Adrenal gland (tissue), 19 donors: ENCODE measurements at places on chromosomes 12 and 14.

GRCh38 chr14:68576031-68576430, 216.8 kb downstream of the ZFP36L1 start:
- DNase-seq = no peak

- DNase-seq = no peak
Measured at GRCh38 chr12:49223590-49224369, 34.9 kb upstream of the TUBA1A start.

DNA sequence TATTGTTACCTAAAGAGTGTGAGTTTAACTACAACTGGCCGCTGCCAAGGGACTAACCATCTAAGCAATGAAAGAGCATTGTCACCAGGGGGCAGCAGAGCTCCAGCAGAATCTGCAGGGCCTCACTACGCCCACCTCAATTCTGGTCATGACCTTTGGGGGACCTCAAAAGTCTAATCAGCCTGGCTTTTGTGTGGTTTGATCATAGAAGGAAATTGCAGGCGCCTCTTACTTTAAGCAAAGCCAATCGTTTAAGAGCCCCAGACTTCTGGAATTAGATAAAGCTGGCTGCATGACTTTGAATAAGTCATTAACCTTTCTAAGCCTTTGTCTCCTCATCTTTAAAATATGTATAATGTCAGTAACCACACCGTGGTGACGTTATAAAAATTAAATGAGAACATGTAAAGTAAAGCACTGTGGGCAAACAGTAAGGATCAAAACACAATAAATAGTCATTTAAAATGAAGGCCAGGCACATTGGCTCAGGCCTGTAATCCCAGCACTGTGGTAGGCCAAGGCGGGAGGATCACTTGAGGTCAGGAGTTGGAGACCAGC, 58.6 kb downstream of the TBX3 start:
- DNase-seq = peak; percentile 76

GRCh38 chr14:100750762-100751699, 24.3 kb downstream of the DLK1 start:
- DNase-seq = peak; percentile 13

- no peak for DNase-seq
Measured at GRCh38 chr14:51849097-51849496, 11.3 kb upstream of the GNG2 start.

DNA sequence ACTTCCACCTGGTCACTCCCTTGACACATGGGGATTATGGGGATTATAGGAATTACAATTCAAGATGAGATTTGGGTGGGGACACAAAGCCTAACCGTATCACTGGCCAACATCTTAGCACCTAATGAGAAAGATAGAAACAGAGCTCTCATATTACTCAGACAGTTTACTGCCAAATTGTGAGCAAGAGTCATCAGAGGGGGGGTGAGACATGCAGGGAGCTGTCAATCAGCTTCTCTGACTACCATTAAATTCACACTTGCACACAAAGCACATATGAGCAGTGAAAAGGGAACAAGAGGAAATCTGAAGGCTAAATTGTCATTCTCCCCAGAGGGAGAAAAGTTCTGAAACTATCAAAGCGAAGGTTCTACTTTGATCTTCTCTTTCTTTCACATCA, 78.1 kb upstream of the GRIN2B start:
- DNase-seq = no peak

- no peak for DNase-seq
Measured at GRCh38 chr14:50421499-50421898, 24.8 kb upstream of the CDKL1 start.

- peak; percentile 14 for DNase-seq
Measured at GRCh38 chr12:103114296-103115055, 157.0 kb downstream of the ASCL1 start.

DNA sequence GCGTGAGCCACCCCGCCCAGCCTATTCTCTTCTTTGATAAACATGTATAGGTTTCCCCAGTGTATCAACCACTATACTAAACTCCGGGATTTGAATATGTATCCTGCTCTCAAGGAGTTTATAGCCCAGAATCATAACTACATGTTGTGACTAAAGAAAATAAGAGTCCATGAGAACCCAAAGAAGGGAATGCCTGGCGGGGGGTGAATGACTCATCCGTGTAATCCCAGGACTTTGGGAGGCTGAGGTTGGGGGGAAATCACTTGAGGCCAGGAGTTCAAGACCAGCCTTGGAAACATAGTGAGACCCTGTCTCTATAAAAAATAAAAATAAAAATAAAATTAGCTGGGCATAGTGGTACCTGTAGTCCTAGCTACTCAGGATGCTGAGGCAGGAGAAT, 57.2 kb downstream of the SIX6 start:
- no peak for DNase-seq

- peak; percentile 92 for DNase-seq
Measured at GRCh38 chr12:124545508-124546418, 21.6 kb downstream of the NCOR2 start.

DNA sequence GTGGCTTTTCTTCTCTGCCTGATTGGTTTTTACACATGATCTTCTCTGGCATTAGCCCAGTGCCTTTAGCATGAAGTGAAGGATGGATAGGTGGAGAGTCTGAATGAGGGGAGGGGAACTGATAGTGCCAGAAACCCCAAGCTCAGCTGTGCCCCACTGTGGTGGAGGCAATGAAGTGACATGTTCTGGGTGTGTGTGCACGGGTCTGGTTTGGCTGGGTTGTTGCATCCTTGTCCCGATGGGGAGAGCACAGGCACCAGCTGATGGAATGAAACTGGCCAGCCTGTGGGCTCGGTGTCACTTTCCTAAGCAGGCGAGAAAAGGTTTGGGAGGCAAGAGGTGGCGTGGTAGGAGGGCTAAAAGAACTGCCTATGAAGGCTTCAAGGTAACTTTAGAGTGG, 65.3 kb downstream of the CACNA1C start:
- no peak for DNase-seq
